ENCODE measurements at places on chromosomes 7 and 10.

- DNase-seq = no peak
Observed at GRCh38 chr7:30726296-30727006, 25.5 kb upstream of the INMT start.

DNA sequence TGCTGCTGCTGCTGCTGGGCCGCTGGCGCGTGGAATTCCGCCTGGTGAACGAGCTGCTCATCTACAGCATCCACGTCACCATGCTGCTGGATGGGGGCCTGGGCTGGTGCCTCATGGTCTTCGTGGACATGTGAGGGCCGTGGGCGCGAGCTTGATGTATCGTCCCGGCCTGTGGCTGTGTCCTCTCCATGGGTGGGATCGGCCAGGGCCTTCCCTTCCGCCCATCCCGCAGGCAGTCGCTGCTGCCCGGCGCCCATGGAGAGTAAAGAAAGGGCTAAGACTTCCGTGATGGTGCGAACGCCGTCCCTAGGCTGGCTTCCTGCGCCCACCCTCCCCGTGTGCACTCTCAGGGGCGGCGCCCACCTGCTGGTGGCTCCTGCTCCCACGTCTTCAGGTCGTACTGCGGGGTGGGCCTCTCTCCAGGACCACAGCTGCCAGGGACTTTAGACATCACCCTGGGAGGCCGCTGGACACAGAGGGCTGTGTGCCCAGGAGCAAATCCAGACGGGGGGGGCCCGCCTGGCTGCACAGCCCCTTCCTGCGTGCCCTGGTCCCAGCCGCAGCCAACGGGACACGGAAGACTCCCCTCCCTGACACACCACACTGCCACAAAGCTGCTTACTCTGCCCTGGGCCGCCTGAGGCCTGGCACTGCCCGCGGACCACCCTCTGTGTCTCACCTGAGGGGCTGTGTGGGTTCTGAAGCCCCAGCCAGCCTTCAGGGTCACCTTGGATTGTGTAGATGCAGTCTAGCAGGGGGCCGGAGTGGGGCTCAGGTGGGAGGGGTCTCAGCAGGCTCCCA, 167.5 kb downstream of the SEPTIN7 start:
- DNase-seq = no peak

- no peak for DNase-seq
Observed at GRCh38 chr10:114000457-114001010, 43.1 kb upstream of the ADRB1 start.

DNA sequence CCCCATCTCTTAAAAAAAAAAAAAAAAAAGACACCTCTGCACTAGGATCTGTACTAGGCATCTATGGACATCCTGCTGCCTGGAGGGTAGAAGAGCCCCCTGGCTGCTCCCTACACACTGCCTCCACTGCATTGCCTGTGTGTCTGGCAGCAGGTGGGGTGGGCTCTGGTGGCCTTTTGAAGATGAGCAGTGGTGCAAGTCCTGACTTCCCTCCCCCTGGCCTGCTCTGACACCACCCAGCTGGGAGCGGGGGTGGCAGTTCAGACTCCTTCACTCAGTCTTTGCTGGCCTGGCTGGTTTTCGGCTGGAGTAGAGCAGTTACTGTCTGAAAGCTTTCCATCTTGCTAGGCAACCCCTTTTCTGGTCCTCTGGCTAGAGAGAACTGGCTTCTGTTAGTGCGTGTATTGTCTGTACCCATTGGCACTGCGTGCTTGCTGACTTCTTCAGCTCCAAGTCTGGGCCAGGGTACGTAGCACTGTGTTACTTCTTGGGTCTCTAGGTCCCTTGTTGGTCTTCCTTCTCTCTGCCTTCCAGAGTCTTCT, 17.6 kb downstream of the C10orf62 start:
- DNase-seq = no peak

DNA sequence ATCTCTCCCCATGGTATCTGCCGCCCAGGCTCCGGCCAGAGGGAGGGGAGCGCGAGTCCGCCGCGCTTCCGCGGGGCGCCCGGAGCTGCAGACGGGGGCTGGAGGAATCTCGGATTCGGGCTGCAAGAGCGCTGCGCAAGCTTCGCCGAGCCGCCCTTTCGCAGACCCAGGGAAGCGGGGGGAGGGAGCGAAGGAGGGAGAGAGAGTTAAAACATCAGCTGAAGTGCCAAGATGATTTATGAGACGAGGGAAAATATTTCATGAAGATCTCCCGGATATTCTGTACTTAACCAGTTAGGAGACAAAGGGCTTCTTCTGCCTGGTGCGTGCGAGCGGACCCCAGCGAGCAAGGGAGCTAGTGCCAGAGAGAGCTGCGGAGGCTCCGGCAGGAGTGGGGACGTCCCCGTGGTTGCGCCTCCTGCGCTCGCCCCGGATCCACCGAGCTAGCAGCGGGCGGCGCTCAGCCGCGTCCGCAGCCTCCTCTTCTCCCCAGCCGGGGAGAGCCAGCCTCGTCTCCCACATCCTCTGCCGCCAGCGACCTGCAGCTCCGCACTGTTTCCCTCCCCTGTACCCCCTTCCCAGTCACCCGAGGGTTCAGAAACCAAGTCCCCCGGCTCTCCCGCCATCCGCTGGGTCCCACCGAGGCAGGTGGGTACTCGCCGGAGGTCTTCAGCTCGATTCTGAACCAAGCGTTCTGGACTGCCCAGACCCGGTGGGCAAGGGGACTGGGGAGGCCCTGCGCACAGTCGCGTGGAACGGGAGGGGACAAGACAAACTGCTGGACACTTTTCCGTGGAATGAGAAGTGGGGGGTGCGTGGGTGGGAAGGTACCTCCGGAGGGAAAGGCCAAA, 1.0 kb upstream of the PAX2 start:
- peak; percentile 22 for DNase-seq

- DNase-seq = peak; percentile 85
Observed at GRCh38 chr7:128041203-128041602, 10.0 kb upstream of the LRRC4 start.

- peak; percentile 23 for DNase-seq
Observed at GRCh38 chr10:17644485-17644943, 563 bp downstream of the STAM start.

GRCh38 chr10:104332243-104333031, 5.8 kb downstream of the ITPRIP start:
- no peak for DNase-seq

DNA sequence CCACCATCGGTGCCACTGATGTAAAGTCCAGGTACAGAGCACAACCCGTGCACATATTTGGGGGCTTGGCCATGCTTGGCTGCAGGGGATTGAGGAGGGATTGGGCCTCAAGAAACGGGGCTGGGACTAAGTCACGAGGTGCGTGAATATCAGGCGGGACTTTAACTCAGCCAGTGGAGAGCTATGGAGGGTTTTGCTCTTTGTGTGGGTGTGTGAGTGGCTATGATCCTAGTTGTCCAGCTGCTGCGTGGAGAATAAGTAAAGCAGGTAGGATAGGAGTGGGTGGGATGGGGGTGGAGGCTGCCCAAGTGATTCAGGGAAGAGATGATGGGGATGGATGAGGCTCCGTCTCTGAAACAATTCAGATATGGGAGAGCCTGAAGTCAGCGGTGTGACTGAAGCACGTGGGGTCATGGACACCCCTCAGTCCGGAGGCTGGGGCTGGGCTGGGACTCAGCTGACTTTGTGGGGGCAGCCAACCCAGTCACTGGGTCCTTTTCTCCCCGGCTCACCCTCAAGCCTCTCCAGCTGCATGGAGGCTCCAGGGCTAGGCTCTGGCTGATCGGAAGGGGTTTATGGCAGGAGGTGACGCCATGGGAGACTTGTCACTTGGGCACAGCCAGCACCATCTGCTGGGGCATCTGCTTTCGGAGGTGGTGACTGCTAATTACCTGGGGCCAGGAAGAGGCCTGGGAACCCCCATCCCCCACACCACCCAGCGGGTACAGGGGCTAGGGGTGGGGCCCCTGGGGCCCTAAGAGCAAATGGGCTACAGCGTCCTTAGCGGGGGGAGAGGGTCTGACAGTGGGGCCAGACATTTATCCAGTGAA, 1.7 kb upstream of the LFNG start:
- DNase-seq = no peak

GRCh38 chr10:62584731-62585130, 210.6 kb downstream of the ZNF365 start:
- peak; percentile 61 for DNase-seq

DNA sequence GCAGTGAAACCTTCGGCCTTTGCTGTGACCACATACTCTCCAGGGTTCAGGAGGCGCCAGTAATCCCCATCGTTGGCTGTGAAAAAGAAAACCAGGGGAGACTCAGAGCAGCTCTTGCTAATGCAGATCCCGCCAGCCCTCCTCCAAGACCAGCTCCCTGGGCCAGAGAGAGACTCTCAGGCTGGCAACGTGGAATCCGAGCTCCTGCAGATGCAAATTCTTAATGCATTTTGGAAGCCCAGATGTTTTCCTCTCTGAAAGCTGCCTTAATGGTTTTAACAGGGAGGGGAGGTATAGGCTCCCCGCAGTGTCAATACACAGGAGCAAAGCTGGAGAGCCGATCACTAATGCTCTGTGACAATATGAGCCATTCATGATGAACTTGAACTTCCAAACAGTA, 80.8 kb downstream of the GPR26 start:
- DNase-seq = no peak

DNA sequence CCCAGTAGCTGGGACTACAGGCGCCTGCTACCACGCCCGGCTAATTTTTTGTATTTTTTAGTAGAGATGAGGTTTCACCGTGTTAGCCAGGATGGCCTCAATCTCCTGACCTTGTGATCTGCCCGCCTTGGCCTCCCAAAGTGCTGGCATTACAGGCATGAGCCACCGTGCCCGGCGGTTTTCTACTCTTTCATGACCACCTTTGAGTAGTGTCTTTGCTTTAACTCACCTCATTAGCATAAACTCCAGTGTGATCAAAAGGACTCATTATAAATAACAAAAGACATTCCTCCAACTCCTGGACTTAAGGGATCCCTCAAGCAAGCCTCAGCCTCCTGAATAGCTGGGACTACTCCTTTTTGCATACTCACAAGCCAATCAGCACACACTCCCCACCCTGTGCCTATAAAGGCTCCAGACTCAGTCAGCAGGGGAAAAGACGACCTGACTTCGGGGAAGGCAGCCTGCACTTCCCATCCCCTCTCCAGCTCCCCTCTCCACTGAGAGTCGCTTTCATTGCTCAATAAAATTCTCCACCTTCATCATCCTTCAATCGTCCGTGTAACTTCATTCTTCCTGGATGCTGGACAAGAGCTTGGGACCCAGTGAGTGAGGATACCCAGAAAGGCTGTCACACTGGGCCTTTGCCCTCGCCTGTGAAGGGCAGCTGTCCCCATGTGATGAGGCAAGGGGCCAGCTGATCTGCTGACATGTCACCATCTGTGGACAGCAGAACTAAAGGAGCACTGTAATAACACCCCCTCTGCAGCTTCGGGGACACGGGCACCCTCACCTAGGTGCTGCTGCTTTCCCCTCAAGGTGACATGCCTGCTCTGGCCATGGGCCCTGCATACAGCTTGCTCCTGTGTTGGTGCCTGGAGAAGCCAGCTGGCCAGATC, 35.0 kb upstream of the EIF4H start:
- no peak for DNase-seq

DNA sequence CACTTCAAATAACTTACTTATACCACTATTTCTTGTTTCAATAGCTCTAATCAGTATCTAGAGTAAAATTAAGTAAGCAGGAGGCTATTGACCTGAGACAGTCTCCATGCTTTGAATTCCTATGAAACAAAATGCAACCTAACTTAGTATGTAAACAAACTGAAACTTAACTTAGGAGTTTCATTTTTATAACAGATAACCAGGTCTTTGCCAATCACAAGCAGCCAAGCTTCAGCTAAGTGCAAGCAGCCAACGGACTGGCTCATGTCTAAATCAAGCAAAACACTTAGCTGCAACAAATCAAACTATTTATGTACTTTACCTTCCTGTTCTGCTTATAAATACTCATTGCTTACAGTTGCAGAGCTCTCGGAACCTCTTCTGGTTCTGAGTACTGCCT, 4.4 kb upstream of the GSTK1 start:
- peak; percentile 7 for DNase-seq

DNA sequence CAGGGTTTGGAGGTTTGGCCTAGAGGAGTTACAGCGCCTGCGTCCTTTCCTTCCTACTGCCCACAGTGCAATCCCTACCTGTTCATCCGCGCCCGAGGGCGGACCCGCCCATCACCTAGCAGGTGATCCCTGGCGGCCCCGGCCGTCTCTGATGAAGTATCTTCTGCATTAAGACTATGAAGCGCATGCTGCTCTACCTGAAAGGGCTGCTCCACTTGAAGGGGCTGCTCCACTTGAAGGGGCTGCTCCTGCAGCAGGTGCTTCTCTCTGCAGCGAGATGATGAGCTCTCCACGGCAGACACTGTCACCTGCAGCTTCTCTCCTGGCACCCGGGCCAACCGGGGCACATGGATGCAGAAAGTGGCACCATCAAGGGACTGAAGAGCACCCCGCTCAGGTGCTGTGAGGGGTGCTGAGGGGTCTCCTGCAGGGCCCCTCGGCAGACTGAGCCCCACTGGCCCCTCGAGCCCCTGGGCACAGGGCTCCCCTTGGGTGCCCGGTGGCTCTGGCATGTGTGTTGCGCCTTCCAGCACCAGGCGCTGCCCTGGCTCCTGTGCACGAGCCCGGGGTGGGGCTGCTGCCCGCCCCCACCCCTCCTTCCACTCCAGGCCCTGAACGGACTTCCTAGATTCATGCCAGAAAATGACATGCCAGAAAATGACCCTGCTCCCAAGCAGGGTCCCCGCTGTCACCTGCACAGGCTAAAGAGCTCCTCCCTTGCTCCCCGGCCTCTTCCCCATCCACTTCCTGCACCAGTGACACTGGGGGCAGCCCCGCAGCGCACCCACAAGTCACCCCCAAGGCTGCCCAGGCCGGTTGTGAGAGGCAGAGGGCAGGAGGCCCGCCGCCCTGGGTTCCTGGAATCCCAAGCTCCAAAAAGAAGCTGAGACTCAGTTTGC, 29.4 kb downstream of the WDR86 start:
- DNase-seq = no peak

DNA sequence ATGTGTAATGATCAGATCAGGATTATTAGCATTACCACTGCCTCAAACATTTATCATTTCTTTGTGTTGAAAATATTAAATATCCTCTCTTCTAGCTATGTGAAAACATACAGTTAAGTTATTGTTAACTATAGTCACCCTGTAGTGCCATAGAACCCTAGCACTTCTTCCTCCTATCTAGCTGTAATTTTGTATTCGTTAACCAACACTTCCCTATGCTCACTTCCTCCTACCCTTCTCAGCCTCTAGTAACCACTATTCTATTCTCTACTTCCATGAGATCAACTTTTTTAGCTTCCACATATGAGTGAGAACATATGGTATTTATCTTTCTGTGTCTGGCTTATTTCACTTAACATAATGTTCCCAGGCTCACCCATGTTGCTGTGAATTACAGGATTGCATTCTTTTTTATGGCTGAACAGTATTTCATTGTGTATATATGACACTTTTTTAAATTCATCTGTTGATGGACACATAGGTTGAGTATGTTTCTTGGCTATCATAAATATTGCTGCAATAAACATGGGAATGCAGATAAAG, 132.7 kb upstream of the RHOBTB1 start:
- DNase-seq = no peak

Measured in M059J (cell line).